ENCODE measurements at places on chromosomes 3 and 15.

DNA sequence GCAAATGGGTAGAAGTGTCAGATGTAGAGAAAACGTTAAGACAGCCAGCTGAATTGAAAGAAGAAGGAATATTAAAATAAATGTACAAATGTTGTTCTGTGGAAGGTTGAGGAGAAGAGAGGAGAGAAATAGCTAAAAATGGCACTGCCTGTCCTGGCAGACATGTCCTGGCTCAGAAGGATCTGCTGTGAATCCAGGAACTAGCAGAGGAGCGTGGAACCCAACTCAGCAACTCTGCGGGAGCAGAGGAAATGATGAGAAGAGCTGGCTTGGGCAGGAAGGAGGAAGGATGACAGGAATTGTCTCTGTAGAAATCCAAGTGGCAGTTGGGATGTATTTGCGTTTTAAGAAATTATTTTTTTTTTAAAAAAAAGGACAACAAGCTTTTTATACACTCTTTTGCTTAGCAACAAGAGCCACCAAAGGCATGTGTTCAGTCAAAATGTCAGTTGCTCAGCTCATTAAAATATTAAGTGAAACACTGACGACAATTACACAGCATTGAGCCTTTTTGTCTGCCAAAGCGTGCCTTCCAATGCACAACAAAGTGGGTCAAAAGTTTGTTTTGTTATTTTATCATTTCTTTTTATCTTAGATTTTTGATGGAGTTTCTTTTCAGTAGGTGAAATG lies 16.1 kb downstream of the NANOGP8 start:
- DNase-seq = no peak

- DNase-seq = peak; percentile 72
These were observed 2.5 kb upstream of the MST1R start for GRCh38 chr3:49906073-49906743.

GRCh38 chr3:155323063-155323666 lies 29.7 kb upstream of the STRIT1 start:
- DNase-seq = peak; percentile 22

DNA sequence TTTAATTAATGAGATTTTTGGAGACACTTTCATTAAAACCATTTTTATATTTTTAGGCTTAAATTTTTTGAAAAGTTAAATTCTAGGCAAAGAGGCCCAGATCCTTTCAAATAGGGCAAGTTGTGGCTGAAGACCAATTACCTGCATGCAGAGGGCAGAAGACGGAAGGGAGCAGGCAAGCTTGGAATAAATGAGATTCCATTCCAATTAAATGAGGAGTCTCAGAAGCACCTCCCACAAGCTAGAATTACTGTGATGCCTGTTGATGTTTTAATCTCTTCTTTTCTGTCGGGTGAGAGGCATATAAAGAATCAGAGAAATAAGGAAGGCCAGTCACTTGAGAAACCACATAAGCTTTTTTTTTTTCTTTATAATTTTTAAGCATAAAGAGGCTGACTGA lies 46.8 kb downstream of the KBTBD8 start:
- DNase-seq = no peak

GRCh38 chr3:46905213-46905560 lies 27.7 kb downstream of the PTH1R start:
- DNase-seq = no peak

DNA sequence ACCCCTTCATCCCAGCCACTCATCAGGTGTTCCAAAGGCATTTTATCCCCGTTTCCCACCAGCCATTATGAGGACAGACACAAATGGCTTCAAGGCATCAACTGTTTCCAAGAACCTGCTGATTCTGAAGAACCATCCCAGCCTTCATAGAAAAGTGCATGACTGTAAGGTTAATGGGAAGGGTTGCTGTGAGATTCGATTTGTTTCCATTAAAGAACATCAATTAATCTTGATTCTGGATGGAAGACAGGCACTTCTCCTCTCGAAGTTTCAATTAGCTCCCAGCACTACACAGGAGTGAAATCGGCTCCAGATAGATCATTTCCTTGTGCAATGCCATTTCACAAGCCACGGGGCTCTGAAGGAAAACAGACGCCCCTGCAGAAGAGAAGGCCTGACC lies 25.8 kb downstream of the SRGAP3 start:
- DNase-seq = no peak

GRCh38 chr3:33165372-33165771 lies 51.6 kb downstream of the CRTAP start:
- no peak for DNase-seq

DNA sequence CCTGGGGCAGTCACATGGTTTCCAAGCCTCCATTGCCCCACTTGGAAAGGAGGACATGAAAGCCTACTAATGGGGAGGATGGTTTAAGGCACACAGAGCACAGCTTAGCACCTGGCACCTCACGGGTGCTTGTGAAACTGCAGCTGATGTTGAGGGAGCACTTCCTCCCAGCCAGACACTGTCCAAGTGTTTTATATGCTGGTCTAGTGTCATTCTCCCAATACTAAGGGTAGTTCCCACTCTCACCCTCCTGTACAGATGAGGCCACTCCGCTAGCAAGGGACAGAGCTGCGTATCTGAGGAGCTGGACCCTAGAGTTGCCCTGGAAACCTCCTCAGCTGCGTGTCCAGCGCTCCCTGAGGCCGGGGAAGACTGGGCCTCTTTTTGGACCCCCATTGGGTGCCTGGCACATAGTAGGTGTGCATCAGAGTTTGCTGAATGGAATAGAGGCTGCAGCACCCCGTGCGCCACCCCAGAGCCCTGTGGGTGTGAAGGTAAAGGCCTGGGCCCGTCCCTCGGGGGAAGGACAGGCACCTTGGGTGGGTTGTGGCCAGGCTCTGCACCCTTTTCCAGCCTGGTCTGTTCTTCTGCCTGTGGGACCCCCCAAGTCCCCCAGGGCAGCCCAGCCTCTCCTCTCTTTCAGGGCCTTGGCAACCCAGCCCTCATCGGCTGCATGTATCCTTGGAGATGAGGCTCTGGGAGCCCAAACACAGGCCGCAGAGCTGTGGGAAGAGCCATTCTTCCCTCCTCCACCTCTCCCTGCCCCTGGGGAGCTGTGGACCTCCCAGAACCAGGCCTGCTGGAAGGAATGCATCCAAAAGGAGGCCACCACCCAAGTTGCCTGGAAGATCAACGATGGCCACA lies 31.3 kb downstream of the DNASE1L3 start:
- no peak for DNase-seq

- no peak for DNase-seq
These were observed 4.9 kb downstream of the ACAD11 start for GRCh38 chr3:132654721-132655120.

- no peak for DNase-seq
These were observed 70.5 kb downstream of the CHD2 start for GRCh38 chr15:92970656-92971055.

DNA sequence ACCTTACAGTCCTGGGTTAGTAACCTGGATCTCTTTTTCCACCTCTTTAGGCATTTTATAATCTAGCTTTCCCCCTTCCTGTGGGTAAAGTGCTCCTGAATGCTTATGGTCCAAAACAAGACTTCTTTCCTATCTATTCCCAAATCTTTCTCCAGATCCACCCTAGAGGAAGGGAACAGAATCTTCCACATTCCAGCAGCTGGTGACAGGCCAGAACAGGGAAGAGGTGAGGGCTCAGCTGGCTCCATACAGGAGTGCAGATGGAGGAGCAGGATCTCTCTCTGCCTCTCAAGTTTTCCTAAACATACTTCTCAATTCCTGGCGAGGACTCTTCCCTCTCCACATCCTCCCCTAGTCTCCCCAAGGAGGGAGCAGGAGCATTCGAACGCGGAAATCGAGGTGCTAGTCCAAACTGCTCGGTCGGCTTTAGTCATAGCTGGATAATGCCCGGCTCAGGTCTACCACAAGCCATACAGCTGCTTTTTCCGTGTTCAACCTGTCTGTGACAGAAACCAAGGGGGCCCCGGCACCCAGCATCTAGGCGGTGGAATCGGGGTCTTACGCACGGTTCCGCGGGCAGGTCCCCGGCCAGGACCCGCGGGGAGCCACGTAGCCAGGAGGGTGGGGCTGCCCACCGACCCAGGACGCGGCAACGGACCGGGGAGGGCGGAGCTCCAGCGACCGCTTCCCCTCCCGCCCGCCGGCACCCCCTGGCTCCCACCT lies 4.0 kb downstream of the RASSF1 start:
- no peak for DNase-seq

DNA sequence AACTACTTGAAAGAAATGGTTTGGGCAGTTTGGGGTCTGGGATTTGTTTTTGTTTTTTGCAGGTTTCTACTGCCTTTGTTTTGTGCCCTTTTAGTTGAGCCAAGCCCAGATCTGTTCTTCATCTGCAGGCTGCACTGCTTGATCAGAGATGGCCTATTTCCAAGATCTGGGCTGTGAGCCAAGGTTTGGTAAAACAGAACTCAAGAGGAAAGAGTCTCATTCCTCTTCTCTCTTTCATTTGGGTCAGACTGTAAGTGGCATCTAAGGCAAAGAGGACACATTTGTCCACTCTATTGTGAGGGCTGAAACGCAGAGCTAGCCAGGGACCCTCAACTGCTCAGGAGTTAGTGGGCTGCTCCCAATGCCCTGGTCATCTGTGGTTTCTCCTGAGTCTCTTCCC lies 104.4 kb upstream of the UBE3A start:
- no peak for DNase-seq

GRCh38 chr3:52195823-52196331 lies 2.1 kb upstream of the ALAS1 start:
- no peak for DNase-seq

- DNase-seq = no peak
These were observed 43.0 kb downstream of the FBN1 start for GRCh38 chr15:48602358-48603122.

DNA sequence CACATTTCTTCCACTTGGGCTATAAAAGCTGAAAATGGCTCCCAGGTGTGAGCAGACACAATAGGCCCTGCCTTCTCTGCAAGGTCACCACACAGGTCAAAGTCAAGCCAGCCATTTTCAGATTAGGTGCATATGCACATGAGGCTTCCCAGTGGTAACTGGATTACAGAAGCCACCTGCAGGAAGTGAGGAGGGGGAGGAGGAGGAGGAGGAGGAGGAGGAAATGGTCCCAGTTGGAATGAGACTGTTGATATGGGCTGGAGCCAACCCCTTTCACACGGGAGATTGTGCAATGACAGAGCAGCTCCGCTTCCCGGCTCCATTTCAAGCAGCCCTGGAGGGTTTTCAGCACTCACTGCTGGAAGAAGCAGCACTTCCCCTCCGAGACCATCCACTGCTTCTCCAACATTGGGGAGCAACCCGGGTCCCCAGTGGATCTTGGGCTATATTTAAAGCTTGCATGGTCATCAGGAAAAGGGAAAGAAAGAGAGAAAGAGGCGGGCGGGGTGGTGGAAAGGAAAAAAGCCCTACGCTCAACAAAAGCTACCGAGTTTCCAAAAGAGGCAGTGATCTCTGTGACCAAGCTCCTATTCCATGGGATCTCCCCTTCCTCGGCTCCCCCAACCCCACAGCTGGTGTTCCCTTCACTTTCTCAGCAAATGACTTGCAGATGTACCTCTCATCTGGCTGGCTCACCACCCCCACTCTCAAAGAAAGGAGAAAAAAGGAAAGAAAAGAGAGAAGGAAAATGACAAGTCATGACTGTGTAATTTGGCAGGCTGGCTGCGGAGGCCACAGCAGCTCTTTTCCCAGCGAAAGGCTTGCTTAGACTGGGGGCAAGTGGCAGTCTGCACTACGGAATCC lies 58.3 kb downstream of the LRIG1 start:
- DNase-seq = no peak

GRCh38 chr15:71914092-71914491 lies 103.7 kb downstream of the NR2E3 start:
- DNase-seq = no peak

DNA sequence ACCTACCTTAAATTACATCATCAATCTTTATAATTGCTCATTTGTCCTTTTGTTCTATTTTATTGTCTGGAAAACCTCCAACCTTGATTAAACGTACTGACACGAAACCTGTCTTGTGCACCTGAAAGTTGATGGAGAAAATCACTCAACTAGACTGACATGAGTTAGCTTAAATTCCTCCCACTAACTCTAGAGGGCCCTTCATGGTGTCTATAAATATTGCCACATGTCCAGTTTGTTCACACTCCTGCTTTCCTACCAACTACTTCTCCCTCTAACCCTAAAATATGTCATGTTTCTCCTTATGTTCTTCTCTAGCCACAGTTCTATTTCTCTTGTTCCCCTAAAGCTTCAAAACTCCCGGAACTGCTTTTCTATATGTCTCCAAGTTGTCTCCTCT lies 59.8 kb upstream of the SGO1 start:
- DNase-seq = no peak

- DNase-seq = no peak
These were observed 66.8 kb upstream of the ADAMTSL3 start for GRCh38 chr15:83587091-83587490.

- DNase-seq = no peak
These were observed 21.1 kb downstream of the UPK1B start for GRCh38 chr3:119194237-119195150.

DNA sequence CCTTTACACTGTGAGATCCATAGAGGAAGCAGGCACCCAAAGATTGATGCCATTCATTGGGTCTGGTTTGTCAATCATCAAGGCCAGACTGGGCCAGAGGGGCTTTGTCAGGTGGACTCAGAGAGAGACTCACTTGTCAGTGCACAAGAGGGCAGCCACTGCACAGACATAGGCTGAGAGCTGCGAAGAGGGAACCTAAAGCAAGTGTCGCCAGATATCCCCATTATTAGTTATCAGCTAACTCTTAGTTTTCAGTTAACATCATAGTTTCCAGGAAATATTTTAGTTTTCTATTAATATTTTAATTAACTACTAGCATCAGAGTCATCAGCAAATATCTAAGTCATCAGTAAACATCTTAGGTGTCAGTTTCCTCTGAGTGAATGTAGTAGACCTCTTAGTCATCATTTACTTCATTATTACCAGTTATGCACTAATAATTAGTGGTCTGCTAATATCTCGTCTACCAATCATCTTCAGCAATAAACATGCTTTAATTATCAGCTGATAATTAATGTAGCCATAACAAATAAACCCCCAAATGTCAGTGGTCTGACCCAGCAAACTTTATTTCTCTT lies 41.7 kb upstream of the LIMD1 start:
- DNase-seq = no peak

DNA sequence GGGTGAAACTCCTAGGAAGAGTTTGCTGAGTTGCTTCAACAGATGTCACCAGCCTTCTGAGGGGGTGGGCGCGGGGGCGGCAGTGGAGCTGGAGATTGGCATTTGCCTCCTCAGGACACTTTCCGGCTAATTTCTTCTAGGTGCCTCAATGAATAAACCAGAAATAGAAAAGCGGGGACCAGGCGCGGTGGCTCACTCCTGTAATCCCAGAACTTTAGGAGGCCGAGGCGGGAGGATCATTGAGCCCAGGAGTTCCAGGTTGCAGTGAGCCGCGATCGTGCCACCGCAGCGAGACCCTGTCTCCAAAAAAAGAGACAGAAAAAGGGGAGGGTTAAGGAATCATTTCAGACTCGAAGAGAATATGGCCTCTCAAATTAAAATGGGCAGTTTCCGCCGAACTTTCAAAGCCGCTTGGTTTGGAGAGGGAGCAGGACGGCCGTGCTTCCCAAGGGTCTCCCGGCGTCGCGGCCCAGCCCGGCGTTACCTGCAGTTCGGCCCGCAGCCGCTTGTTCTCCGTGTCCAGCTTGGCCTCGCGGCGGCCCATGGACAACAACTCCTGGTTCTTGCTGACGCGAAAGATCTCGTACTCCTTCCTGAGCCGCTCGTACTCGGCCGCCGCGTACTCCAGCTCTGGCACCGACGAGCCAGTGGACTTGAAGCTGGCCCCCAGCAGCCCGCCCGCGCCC lies 587 bp downstream of the NPHP3 start:
- no peak for DNase-seq

Measured in activated naive CD4-positive, alpha-beta T cell treated with anti-CD3 and anti-CD28 coated beads, Interleukin-2, amount 10 ng/mL, durations not matched to agents 7 days and 5 days (primary cell).